HTR-8/SVneo (cell line): ENCODE measurements at places on chromosomes 5 and 9.
A peak's percentile ranks its signal among the peaks of the same experiment; 100 is the strongest.

GRCh38 chr9:119802621-119803020 is 433.4 kb upstream of the BRINP1 start:
- DNase-seq, result no peak

- DNase-seq, result no peak
Observed at GRCh38 chr9:110041452-110041851, 166.5 kb downstream of the C9orf152 start.

DNA sequence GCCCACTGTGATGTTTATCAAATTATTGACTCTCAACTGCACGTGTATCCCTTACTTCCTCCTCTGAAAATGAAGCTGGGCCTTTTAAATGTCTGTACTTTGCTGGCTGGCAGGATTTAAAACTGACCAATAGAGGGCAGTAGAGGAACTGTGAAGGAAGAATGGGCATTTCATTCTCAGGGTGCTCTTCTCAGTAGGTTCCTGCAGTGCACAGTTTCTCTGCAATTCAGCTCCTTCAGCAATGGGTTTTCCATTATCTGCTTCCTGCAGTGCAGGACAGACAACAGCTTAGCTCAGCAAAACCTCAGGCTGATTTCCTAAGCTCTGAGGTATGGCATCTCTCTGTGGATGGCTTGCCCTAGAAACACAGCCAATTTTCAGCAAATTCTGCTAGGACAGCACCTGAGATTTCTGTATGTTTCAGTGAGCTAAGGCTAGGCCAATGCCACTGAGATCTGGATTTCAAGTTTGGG is 298.4 kb upstream of the PRDM9 start:
- peak; percentile 61 for DNase-seq

DNA sequence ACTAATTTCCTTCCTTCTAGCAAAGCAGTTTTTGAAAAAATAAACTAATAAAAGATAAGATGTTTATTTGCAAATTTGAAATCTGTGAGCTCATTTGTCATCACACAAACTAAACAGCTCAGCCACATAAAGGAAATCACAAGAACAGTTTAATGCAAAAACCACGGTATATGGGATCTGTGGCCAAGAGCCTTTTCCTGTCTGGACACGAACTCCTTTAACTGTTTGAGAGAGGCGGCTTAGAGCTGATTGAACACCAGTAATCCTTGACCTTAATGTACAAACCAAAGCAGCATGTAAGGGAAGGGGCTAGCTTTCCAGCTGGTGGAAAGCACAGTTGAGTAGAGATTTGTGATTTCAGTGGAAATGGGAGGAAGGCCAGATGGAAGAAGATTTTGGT is 66.3 kb upstream of the SPINK5 start:
- DNase-seq, result no peak

GRCh38 chr9:132946631-132947295 is 2.3 kb upstream of the TSC1 start:
- peak; percentile 70 for DNase-seq

DNA sequence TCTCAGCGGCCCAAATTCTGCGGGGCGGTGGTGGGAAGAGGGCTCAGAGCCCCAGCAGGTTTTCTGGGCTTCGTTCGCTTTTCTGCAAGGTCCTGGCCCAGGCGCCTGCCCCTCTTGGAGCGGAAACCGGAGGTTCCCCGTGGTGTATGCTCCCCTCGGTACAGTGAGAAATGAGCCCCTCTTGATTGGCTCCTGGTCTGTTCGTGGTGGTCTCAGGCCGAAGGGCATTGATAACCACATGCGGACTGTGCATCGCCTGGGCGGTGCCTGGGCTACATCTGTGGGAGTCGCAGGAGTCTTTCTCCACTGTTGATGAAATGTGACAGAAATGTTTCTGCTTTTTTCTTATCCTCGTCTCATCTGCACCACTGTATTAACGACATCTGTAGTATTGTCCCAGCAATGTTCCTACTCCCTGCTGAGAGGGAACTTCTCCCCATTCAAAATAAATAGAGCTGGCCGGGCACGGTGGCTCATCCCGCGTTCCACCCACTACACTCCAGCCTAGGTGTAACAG is 682 bp downstream of the MAN1B1 start:
- DNase-seq, result no peak

- DNase-seq, result peak; percentile 67
Observed at GRCh38 chr9:114694146-114694545, 12.2 kb upstream of the TEX48 start.

DNA sequence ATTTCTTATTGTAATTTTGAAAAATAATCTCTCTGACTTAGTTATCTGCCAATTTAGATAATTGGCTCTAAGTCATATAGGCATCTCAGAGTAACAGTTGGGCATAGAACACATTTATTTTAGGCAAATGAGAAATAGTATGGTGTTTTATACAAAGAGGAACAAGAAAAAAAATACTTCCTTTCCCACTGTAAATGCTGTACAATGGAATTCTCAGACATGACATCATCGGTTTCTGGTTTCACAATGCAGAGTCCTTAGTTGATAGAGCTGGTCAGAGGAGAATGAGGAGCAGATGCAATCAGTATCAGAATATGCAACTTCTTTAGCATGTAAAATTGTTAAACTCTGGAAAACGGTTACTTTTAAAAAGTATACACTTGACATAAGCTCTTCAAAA is 49.4 kb downstream of the PLK2 start:
- DNase-seq, result peak; percentile 9

GRCh38 chr9:16154521-16155078 is 601.8 kb downstream of the CCDC171 start:
- no peak for DNase-seq

GRCh38 chr5:96235008-96235910 is 197.8 kb downstream of the PCSK1 start:
- no peak for DNase-seq

DNA sequence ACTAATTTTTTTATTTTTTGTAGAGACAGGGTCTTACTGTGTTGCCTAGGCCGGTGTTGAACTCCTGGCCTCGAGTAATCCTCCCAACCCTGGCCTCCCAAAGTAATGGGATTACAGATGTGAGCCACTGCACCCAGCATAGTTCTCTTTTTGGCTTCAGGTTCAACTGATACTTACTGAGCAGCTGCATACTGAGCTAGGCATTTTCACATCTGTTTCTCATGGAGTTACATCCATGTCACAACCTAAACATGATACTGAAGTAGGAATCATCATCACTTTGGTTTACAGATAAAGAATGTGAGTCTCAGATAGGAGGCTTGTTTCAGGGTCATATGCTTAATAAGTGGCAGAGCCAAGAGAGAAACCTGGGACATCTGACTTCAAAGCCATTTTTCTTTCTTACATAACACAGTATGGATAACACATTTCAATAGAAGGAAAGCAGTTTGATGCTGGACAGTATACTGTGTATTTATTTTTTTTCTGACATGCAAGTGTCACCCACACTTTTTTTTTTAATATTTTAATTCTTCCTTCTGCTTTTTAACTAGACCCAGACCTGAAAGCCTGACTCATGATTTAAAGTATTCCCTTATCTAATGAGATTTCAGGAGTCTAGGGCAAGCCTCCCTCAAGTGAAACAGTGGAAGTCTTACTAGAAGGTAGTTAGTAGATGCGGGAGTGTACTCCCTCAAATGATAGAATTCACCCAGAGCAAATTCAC is 90.8 kb downstream of the HACD4 start:
- DNase-seq, result no peak

GRCh38 chr9:81819155-81819554 is 109.1 kb upstream of the SPATA31D4 start:
- DNase-seq, result no peak

DNA sequence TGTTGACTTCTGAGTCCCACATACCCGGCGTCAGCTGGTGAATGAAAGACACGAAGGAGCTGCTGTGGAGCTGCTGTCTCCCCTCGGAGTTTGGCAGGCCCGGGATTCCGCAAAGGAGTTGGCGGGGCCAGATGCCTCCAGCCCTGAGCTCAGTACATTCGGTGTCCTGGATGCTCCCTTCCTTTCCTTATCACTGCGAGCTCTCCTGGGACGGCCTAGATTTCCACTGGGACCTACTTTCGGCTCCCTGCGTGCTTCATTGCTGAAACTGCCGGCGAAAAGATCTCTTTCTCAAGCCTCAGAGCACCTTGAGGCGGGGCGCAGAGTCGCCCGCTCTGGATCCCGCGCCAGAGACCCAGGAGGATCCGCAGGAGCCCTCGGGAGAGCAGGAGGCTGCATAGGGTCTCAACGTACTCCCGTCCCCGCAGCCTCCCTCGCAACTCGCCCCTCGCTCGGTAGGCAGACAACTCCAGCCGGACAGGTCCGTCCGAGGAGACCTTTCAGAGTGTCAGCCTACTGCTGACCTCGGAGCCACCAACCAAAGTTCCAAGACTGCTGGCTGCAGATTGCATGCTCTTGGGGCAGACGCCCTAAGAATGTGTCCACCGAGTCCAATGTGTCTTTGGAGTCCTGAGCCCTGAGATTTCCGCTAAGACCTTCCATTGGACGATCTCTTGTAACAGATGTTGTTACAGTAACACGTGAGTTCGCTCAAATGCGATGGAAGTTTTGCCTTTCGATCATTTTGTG is 6.1 kb downstream of the ANXA2R start:
- DNase-seq, result no peak

DNA sequence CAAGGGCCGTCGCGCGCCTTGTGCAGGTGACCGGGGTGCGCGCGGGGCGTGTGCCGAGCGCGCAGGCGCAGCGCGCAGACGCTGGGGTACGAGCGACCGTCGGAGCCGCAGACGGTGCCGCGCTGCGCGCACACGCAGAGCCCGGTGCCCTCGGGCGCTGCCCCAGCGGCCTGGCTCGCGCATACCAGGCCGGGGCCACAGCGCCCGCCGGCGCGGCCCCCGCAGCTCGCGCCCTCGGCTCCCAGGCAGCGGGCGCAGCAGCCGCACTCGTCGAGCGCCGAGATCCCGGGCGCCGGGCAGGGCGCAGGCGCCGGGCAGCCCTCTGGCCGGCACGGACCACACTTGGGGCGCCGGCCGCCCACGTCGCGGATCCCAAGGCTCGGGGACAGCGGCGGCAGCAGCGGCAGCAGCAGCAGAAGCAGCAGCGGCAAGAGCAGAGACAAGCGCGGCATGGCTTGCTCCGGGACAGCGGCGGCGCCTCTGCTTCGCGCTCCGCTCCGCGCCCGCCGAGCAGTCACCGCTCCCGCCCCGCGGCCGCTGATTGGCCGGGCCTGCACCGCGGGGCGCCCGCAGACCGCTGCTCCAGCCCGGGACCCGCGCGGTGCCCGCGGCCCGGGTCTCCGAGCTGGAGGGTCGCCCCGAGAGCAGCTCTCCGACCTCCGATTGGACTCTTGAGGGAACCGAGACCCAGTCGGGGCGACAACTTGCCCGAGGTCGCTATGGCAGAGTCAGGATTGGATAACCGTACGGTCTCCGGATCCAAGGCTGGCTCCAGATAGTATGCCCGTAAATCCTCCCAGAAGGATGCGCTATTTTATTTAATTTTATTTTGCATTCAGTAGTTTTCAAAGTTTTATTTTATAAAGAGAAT is at the start of gene IGFBPL1:
Gene IGFBPL1 (minus strand): TSS at position 482 of the 871 bp plus-strand sequence. CDS start 30 bp downstream, at position 452.
- no peak for DNase-seq
